ENCODE measurements at places on chromosomes 2 and 18.

GRCh38 chr2:33002863-33003262 is 56.1 kb downstream of the LTBP1 start:
- no peak for DNase-seq

DNA sequence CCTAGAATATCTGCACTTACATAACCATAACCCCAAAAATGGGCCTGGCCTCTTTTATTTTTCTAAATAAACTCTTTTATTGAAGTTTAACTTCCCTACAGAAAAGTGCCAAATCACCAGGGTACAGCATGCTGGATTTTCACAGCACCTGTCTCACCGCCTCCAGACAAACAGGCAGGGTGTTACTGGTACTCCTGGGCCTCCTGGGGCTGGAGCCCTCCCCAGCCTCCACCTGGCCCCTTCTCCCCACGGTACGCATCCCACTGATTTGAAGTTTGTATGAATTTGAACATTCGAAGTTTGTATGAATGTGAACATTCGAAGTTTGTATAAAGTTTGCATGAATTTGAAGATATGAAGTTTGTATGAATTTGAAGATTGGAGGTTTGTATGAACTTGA is 232.1 kb downstream of the NDUFA10 start:
- DNase-seq: no peak

DNA sequence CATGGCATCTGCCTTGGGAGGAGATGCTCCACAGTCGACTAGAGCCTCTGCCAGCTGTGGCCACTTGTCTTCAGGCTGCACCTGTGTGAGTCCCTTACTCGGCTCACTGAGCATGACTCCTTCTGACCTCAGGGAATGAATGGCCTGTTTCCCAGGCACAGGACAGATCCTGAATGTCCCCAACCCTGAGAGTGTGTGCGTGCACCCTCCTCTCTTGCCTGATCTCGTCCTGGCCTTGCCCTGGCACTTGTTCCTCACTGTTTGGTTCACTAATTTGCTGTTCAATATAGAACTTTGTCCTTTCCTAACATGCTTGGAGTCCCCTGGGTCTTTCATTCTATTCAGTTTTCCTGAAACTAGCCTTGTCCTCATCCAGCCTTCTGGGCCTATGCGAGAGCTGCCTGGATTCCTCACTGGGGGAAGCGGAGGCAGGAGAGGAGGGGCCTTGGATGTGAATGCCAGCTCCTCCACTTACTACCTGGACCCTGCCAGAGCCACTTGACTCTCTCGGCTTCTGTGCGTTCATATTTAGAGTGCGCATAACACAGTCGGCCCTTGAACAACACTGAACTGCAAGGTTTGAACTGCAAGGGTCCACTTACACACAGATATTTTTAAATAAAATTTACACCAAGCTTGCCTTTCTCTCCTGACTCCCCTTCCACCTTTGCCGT is 184.8 kb downstream of the ACKR3 start:
- no peak for DNase-seq

- no peak for DNase-seq
Observed at GRCh38 chr2:26157580-26157979, 15.3 kb upstream of the GAREM2 start.

All from BJ (cell line).